Activated CD4-positive, alpha-beta T cell treated with anti-CD3 and anti-CD28 coated beads for 24 hours (primary cell): ENCODE measurements at places on chromosomes 11 and 22.

DNA sequence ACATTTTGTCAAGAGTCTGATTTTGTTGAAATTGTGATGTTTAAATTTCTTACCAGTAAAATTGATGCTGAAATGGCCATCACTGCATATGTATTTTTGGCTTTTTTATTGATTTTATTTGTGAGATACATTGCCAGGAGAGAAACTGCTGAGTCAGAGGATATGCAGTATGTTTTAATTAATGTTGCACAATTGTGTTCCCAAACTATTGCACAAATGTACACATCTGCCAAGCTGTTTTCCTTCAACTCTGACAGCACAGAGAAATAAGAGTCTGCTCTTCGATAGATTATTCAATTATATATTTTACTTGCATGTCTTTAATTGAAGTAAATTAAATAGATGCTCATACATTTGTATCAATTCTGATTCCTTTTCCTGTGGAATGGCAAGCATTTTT, 640.2 kb upstream of the LUZP2 start:
- no peak for DNase-seq

DNA sequence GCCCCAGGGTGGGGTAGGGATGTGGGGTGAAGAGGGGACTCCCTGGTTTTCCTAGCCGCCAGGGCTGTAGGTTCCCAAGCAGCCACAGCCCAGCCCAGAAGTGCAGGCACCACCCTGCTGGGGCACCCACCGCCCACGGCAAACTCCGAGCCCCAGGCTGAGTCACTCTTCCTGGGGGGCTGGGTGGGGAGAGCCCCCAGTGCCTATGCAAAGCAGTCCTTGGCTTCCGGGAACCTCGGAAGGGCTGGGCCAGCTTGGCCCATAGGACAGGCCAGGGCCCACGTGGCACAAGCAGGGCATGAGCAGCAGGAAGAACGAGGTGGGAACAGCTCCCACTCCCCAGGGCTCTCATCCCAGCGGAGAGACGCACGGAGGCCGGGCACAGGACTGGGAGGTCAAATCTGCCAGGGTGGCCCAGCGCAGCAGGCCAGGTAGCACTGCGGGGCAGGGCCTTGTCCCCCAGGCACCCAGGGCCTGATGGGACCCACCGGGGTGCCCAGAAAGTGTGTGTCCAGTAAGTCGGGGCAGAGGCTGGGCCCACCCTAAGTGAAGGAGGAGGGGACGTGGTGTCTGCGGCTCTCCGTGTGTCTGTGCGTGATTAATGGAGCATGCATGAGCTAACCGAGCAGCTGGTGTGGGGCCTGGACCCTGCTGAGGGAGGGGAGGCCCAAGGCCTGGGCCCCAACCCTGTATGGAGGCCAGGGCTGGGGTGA, 4.6 kb upstream of the IL17REL start:
- DNase-seq = peak; percentile 69

- DNase-seq = no peak
Measured at GRCh38 chr11:75513250-75513649, 12.5 kb downstream of the GDPD5 start.

GRCh38 chr11:126061707-126062678, 673 bp downstream of the CDON start:
- DNase-seq = no peak

DNA sequence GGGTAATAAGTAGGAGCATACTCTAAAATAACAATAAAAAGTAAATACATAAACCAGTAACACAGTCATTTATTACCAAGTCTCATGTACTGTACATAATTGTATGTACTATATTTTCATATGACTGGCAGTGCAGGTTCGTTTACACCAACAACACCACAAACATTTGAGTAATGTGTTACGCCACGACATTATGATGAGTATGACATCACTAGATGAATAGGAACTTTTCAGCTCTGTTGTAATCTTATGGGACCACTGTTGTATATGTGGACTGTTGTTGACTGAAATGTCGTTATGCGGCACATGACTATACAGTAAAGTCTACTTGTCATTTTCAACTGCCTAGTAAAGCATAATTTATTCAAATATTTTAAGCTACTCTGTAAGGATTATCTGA, 18.6 kb downstream of the KIF18A start:
- no peak for DNase-seq

- DNase-seq = no peak
Measured at GRCh38 chr11:82675838-82676237, 57.8 kb downstream of the FAM181B start.

- no peak for DNase-seq
Measured at GRCh38 chr11:111000400-111001080, 245.0 kb upstream of the POU2AF2 start.

DNA sequence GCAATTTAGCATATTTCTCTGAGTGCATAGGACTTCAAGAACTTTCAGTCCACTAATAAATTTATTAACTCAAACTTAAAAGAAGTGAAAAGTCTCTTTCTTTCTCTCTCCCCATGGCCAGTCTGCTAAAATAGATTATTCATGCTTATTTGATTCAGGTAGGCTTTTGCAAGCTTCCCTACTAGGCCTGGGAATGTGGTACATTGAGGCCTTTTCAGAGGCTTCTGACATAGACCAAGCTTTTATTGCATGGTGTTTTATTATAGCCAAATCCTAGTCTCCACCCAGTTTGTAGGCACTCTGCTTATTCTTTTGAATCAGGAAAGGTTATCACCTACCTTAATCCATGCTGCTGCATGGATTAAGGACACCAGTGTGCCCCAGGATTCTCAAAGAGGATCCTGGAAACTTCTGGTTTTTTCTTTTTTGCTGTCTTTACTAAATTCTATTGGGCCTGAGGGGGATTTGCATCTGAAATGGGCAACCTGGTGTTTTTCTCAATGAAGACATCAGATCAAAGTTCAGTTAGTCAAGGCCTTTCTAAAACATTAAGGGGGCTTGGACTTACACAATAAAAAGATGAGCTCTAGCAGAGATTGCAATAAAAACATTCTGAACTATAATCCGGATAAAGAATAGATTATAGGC, 92.2 kb downstream of the ELP4 start:
- no peak for DNase-seq

- no peak for DNase-seq
Measured at GRCh38 chr11:106306942-106307341, 229.5 kb downstream of the AASDHPPT start.

DNA sequence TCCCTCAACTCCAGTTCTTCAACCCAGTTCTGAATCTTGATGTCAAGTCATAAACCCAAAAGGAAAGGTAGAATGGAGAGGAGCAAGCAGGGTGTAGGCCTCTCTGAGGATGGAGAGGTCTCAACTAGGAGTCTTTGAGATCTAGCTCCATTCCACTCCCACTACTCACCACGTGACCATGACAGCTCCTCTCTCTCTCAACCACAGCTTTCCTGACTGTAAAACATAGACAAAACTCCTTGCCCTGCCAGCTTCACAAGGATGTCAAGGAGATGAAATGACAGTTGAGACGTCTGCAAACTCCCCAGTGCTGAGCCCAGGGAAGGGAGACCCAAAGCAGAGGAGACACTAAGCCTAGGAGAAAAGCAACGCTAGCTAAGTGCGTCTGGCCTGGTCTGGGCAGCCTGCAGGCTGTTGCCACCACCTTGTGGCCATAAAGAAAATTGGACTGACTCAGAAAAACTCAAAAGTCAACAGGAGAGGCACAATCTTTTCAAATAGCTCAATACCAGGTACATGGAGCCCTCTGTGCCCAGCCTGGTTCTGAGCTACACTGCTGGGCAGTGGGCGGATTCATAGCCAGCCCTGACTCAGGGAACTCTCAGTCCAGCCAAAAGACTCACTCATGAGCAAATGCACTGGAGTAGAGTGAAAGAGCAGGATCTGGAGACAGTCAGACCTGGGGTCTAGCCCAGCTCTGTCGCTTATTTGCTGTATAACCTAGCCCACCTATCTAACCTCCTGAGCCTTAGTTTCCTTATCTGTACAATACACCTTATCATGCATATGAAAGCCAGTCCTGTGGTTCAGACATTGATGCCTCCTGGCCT, 3.4 kb downstream of the CLPB start:
- no peak for DNase-seq

- DNase-seq = no peak
Measured at GRCh38 chr22:24391836-24392217, 35.6 kb upstream of the ADORA2A start.

DNA sequence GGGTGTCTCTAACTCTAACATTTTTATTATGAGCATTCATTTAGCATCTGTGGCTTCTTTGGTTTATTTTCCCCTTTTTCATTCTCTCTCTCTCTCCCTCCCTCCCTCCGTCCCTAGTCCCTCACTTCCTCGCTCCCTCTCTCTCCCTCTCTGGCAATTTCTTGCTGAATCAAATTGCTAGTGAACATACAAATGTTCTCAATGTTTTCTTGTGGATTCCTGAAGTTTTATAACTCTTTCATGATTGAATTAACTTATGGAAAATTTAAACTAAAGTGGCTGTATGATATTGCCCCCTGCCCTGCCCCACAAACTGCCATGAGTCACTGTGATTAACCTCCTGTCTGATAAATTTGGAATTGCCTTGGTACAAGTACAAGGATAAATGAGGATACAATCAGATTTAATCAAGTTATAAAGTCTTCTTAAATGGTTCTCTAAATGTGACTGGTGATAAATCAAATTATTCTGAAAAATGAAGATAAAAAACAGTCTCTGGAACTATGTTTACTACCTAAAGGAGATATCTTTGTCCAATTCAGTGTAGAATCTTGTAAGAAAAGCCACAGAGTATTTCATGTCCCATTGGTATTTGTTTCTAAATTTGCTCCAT, 143.0 kb upstream of the PDGFD start:
- DNase-seq = no peak

DNA sequence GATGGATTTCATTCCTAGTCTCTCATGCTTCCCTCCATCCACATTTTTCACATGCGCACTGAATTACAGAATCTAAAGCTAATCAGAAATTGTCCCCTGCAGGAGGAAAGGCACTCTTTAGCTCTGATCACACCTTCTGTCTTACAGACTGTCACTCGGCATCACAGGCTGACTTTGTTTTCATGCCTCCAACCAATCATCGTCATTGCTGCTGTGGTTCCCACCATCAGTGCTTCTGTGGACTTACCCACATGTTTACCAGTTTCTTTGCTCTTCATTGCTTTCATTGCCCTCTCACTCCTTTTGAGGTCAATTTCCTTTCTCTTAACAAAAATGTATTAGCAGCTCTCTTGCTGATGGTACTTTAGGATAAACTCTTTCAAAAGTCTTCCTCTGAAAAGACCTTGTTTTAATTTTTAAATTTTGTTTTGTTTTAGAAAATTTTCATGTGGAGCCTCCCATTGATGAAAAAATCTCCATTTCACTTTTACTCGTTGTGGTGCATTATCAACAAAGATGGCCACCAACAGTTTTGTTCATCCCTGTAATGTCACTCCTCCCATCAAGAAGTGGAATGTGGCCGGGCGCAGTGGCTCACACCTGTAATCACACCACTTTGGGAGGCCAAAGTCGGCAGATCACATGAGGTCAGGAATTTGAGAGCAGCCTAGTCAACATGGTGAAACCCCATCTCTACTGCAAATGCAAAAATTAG, 20.2 kb upstream of the TREH start:
- no peak for DNase-seq

GRCh38 chr11:102343809-102344208, 3.2 kb upstream of the BIRC2 start:
- no peak for DNase-seq
